ENCODE measurements at places on chromosomes 5 and 9.
A peak's percentile ranks its signal among the peaks of the same experiment; 100 is the strongest.

- DNase-seq = no peak
Observed at GRCh38 chr9:95770653-95771131, 104.8 kb upstream of the ERCC6L2 start.

- DNase-seq = no peak
Observed at GRCh38 chr5:44178414-44178813, 210.8 kb downstream of the FGF10 start.

- DNase-seq = no peak
Observed at GRCh38 chr9:14516656-14517055, 176.6 kb downstream of the ZDHHC21 start.

DNA sequence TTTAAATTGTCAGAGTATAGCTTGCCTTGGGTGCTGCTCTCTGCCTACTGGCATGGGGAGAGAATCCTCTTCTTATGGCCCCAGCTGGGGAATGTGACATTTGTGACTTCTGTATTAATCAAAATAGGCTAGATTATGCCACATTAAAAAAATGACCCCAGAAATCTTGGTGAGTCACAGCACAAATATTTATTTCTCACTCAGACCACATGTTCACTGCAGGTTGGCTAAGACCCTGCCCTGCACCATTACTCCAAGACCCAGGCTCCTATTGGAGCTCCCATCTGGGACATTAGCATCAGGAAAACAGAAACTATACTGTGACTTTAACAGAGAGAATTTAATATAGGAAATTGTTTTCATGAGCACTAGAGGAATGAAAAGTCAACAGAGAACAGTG is 16.6 kb upstream of the WHRN start:
- DNase-seq = no peak

GRCh38 chr5:103425686-103426454 is 136.7 kb downstream of the NUDT12 start:
- no peak for DNase-seq

DNA sequence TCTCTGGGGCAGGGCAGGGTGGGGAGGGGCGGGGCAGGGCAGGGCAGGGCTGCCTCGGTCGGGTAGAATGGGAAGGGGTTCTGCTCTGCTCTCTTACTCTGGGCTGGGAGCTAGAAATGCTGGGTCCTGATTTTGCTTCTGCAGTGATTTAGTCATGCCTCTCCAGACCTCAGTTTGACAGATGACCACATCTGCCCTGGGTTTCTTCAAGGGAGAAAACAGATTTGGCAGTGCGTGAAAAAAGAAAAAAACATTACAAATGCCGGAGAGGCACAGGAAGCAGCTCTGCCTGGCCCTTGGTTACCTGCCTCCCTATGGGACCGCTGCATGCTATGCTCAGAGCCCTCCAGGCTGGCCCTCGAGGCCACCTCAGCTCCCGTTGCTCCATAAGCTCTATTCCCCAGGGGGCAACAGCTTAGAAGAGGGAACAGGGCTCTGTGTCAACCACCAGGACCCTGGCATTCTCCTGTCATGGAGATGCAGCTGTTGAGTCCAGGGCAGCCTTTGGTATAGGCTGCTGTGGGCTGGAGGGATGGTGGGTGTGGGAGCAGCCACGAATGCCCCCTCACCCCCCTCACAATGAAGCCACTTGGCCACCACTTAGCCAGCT is 53.2 kb upstream of the UBTD2 start:
- no peak for DNase-seq

- DNase-seq = no peak
Observed at GRCh38 chr5:72770266-72770665, 46.2 kb upstream of the TNPO1 start.

DNA sequence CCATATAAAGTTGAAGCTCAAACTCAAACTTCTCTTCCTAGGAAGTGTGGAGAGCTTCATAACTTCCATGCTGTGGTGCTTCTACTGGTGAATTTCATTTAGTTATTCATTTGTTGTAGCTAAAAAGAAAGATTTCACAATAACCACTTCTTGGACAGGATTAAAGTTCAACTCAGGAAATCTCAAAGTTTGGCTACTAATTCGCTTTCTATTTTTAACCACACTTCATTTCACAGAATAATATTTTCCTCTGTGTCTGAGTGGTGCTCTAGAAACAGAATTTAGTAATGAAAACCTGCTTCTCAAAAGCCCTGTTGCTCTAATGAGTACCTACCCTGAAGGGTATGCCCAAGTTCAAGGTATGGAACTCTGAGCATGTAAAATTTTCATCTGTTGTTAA is 73.9 kb downstream of the ACTBL2 start:
- no peak for DNase-seq

GRCh38 chr9:69476016-69476415 is 151.0 kb downstream of the ENTREP1 start:
- DNase-seq = no peak

DNA sequence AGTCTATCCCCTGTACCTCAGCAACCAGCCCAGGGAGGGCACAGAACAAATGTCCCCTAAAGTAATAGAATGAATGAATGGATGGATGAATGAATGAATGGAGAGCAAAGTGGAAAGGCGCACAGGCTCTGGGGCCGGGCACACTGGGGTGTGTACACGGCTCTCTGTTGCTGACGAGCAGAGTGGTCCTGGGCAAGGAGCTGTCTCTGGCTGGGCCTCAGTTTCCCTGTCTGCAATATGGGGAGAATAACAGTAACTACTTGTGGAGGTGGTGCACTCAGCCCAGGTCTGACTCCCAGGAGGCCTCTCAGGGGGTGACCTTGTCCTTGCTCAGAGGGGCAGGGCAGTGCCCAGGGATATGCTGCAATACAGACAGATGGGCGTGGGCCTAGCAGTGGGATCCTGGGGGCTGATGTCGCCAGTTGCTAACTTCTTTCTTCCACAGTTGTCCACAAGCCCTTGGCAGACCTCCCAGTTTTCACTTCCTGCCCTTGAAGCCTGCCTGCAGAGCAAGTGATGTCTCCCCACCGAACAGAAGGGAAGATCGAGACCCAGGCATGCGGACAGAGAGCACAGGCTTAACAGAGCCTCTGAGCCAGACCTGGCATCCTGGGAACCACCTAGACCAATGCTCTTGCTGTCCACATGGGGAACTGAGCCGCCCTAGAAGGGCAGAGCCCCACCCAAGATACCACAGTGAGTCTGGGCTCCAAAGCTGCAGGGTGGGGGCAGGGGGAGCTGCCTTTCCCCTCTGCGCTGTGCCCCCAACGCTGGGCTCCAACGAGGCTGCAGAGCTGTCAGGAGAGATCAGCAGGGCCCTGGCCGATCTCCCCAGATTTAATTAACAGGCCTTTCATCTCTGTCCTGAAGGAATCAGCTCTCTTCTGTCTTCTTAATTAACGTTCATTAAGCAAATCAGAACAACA is 13.6 kb upstream of the LAMC3 start:
- DNase-seq = peak; percentile 59

DNA sequence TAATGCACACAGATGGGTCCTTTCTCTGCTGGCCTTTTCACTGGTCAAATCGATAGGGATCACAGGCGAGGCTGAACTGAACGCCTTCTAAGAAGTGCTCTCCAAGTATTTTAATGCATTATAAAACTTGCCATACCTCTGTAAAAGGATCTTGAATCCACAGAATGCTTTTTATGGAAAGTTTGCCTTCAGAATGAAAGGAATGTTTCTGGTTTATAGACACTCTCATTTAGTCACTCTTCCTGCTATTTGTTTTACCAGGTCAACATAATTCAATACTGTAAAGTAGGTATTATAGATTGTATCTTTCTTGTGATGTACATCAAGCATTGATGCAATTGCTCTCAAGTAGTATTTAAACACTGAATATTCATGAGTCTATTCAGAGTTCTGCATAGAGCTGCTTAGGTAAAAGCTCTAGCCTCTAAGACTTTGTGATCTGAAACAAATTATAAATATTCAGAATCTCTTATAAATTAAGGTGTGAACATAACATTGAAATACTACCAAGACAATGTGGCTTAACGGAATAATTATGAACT is 308.4 kb downstream of the ISL1 start:
- DNase-seq = no peak

DNA sequence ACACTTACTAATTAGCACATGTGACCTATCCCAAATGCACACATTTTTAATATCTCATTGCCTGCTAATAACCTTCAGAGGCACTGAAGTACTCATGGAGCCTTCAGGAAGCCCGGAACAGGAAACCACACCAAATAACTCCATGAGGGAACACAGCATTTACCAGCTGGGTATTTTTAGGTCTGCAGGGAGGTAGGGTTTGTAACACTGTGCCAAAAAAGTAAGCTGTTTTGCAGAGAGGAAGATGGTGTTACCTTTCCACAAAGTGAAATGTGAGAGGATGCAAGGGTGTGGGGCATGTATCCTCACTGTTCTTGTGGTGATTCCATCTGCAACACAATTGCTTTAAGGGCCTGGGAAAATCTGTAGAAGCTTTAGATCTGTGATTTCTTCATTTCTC is 64.4 kb downstream of the NUDT12 start:
- no peak for DNase-seq

Measured in HFF-Myc (cell line).